ENCODE measurements at places on chromosomes 13 and 19.

DNA sequence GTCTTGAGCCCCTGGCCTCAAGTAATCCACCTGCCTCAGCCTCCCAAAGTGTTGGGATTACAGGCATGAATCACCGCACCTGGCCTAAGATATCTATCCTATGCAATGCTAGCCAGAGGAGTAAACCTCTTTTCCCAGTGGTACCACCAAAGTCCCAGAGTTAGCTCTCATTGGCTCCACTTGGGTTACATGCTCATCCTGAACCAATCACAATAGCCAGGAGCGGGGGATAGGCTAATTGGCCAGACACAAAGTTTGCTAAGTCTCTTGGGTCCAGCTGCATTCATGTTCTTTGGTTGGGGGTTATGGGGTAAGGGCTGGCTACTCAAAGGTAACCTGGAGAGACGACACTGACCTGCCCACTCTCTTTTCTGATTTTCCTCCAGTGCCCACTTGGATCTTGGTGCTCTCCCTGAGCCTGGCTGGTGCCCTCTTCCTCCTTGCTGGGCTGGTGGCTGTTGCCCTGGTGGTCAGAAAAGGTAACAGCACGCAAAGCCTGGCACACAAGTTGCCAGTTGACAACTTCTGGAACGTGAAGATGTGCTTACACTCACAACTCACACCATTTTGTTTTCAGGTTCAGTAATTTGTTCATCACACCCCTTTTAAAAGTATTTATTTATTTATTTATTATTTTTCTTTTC lies 7.8 kb downstream of the C19orf38 start:
- no peak for ATAC-seq

- ATAC-seq, result no peak
Measured at GRCh38 chr19:3234800-3235199, 10.3 kb downstream of the CELF5 start.

- ATAC-seq, result peak; percentile 74
Measured at GRCh38 chr13:97627566-97627965, 193.6 kb downstream of the RAP2A start.

GRCh38 chr19:46442808-46443450 lies 14.2 kb upstream of the PNMA8C start:
- no peak for ATAC-seq

- ATAC-seq, result no peak
Measured at GRCh38 chr19:18593367-18594095, 4.9 kb downstream of the REX1BD start.

DNA sequence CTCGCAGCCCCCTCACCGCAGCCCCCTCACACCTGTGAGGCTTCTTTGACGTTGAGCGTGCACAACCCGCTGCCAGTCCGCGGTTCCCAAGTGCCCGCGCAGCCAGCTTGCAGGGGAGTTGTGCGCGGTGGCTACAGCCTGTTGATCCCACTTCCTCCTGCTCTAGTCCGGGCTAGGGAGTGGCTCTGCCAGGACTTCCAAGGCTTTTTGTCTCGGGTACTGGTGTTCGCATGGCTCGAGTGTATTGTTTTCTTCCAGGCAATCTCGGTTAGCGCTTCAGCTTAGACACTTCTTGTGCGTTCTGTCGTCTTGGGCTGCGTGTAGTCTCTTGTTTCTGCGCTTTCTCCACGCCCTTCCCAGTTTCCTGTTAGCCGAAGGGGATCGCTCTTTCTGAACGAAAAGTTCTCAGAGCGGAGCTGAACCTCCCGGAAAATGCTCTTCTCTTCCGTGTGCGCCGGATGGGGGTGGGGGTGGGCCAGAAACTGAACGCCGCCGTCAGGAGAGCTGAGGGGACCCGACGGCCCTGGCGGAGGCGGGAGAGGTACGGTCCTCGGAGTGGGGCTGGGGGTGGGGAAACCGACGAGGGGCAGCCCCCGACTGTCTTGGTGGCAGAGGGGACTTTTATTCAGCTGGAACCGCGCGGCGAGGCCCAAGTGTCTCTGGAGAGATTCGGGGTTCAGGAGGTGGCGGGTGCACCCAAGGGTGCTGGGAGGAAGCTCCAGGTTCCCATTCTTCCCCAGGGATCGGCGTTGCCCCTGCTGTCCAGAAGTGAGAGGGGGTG lies 697 bp upstream of the DGKH start:
- ATAC-seq, result peak; percentile 22

- ATAC-seq, result peak; percentile 54
Measured at GRCh38 chr19:11737964-11738745, 591 bp downstream of the ZNF823 start.

DNA sequence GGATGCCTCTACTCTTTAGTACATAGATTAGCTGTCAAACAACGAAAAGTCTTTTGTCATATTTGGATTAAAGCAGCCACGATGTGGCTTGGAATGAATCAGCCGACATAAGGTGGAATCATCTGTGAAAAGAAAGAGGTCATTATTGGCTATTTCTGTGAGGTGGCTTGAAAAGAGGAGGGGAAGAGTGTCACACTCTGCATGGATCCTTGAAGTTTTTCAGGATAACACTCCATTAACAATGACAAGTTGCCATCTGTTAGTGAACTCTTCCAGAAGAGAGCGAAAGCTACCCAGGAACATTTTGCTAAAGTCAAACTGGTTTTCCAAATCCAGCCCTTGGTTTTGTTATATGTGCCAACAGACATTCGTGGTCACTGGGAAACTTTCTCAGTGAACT lies 1604.8 kb downstream of the OLFM4 start:
- ATAC-seq, result no peak

GRCh38 chr13:98556142-98556816 lies 20.6 kb downstream of the STK24 start:
- no peak for ATAC-seq

- ATAC-seq, result no peak
Measured at GRCh38 chr13:77702366-77702765, 4.9 kb downstream of the SLAIN1 start.

DNA sequence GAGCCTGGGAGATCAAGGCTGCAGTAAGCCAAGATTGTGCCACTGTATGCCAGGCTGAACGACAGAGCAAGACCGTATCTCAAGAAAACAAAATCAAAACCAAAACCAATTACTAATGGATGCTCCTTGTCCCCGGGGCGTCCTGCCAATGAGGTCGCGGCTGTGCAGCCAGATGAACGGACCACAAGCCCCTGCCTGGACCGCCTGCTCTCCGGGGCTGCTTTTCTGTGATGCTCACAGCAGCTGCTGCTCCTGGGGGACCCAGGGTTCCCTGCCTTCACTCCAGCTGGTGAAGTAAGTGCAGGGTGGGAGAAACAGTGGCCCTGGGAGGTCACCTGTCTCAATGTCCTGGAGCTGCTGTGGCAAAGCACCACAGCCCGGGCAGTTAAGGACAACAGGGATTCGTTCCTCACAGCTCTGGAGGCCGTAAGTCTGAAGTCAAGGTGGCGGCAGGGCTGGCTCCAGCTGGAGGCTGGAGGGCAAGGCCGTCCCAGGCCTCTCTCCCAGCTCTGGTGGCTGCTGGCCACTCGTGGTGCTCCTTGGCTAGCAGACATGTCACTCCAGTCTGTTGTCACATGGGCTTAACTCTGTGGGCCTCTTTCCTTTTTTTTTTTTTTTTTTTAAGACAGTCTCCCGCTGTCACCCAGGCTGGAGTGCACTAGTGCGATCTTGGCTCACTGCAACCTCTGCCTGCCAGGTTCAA lies 10.1 kb downstream of the COPE start:
- no peak for ATAC-seq

GRCh38 chr13:104944176-104944575 lies 1591.3 kb downstream of the EFNB2 start:
- ATAC-seq, result no peak

DNA sequence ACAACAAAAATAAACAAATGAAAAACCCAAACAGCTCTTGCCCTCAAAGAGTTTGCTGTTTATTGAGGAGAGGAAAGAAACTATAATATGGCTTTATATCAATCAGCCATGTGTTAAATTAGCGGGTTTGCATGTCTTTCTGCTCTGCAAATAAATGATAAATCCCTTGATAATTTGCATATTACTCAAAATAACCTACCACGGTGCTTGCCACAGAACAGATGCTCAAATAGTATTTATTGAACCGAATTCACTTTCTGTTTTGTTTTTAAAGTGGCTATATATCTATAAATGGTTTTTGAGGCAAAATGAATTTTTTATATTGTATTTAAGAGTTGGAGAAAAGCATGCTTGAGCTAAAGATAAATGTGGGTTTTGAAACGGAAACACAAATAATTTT lies 428.1 kb downstream of the ITGBL1 start:
- no peak for ATAC-seq

DNA sequence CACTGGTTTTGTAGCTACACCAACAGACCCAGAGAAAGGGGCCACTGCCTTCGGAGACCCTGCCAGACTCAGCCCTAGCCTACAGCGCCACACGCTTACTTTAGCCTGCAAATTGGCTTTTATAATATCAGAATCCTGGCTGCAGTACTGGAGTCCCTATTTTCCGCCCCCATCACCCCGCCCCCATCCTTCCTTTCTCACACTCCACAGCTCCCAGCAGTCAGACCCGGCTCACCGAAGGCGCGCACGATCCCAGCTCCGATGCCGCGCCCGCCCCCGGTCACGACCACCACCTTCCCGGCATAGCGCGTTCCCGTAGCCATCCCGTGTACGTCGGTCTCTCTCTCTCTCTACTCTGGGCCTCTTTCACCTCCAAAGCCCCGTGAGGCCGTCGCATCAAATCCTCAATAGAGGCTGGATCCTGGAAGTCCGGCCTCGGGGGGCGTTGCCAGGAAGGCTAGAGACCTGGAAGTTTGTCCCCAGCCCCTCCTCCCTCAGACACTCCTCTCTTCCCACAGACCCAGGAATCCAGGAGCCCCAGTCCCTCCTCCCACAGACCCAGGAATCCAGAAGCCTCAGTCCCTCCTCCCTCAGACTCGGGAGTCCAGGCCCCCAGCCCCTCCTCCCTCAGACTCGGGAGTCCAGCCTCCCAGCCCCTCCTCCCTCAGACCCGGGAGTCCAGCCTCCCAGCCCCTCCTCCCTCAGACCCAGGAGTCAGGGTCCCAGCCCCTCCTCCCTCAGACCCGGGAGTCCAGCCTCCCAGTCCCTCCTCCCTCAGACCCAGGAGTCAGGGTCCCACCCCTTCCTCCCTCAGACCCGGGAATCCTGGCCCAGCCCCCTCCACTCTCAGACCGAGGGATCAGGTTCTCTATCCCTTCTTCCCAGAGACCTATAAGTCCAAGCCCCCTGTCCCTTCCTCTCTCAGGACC lies at the start of gene HSD17B14:
HSD17B14 (minus strand) TSS at position 403 of the 929 bp plus-strand sequence; CDS start at position 323, 80 bp downstream.
- peak; percentile 37 for ATAC-seq

GRCh38 chr19:42285541-42285941 lies 16.4 kb upstream of the PRR19 start:
- no peak for ATAC-seq

DNA sequence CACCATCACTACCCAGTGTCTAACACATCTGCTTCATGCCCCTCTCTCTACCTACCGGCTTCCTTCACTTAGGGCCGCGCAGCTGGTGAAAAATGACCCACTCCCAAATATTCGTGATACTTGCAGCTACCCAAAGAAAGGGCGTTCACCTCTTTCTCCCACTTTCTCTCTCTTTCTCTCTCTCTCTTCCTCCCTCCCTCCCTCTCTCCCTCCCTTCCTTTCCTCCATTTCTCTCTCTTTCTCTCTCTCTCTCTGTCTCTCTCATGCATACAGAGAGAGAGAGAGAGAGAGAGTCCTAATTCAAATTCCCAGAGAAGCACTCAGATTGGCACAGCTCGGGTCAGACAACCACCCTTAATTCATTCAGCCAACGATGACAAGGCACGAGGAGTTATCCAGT lies 27.7 kb upstream of the POP4 start:
- no peak for ATAC-seq

DNA sequence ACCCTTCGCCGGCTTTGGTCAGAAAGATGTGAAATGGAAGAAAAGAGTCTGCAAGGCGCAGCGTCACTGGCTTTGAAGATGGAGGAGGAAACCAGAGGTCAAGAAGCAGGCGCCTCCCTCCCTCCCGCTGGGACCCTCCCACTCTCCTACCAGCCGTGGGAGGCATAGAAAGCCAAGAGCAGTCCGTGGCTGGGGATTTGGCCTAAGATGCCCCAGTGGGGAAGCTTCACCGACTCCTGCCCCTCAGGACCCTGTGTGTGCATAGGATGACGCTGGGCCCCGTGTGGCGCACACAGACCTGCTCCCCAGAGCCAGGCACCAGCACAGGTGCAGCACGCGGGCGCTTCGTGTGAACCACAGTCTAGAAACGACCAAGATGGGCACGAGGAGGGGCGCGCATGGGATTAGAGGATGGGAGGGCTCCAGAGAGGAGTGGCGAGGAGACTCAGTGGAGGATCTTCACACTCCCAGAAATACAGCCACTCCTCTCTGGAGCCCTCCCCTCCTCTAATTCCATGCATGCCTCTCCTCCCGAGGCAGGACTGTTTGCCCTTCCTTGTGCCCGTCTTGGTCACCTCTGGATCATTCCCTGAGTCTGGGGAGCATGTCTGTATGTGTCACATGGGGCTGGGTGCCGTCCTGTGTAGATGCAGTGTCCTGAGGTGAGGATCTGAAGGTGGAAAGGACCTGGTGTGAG lies 194.3 kb downstream of the TEX29 start:
- ATAC-seq, result no peak

DNA sequence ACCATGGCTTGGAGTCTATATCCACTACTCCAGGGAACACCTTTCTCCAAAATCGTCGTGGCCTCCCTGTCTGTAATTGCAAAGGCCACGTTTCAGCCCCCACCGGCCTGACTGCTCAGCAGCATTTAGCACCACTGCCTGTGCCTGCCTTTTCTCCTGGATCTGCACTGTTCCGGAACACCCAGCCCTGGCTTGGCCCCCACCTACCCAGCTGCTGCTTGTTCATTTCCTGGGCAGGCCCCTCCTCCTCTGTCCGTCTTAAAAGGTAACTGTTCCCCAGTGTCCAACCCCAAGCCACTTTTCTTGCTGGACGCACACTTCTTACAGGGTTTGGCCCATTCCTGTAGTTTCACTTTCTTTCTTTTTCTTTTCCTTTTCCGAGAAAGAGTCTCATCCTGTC lies 8.5 kb upstream of the SYT5 start:
- ATAC-seq, result no peak

- no peak for ATAC-seq
Measured at GRCh38 chr13:30353060-30353459, 45.7 kb upstream of the KATNAL1 start.

DNA sequence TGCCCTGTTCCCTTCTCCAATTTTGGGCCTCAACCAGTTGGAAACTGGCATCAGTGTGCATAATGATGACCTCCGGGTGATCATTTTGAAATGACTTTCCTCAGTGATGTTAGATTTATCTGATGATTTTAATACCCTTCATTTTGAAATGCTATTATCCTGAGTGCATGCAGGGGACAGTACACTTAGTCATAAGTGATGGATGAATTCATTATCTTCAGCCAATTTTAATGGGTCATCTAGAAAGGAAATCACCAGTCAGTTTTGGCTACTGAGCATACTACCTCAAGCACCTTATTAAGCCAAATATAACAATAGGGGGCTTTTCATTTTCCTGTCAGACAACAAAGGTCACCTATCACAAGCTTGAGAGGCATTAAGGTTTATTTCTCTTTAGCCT lies 118.5 kb upstream of the MIR17HG start:
- no peak for ATAC-seq

DNA sequence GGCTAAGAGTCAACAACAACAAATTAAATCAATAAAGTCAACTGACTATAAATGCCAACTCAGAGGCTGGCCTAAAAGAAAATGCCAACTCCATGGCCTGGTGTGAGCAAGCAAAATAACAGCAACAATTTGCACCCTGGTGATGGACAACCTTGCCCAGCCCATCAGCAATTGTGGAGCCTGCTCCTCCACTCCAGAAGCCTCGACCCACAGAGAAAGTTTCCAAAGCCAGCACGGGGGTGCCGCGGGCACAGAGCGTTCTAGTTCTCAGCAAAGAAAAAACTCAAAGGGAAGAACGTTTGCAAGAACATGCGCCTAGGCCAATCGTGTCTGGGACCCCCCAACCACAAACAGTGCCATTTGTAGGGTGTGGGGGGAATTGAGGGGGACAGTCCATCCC lies 11.3 kb downstream of the EPS15L1 start:
- ATAC-seq, result no peak
